ENCODE measurements at places on chromosomes 4 and X. TPM values are rescaled to one million over a fixed set of nuclear protein-coding genes. Genes with fewer than 3 reads are reported as not detected.

Gene HTN1
- total RNA-seq: not detected

Gene AKAP14
- total RNA-seq: not detected

Gene ESX1
- total RNA-seq: not detected

Gene RAB41
- not detected for total RNA-seq

Gene BEX1
- total RNA-seq: not detected

Gene ART3
- not detected for total RNA-seq

Gene MAGED2
- 49.3 TPM for total RNA-seq

Gene CRMP1
- total RNA-seq: not detected

Gene RRH
- not detected for total RNA-seq

- DNase-seq: no peak
- peaks cover 17% of the 10 kb centered on the region for H3K4me1 ChIP-seq
- H3K4me3 ChIP-seq: peak overlapping the region; percentile 61
- peaks cover 5% of the 10 kb centered on the region for H3K36me3 ChIP-seq
- H3K27me3 ChIP-seq: no peaks in the 10 kb centered on the region
Measured at GRCh38 chrX:1493412-1493811, 40.7 kb upstream of the ASMTL start.

GRCh38 chr4:97720869-97721432, 422.3 kb downstream of the STPG2 start:
- no peak for DNase-seq
- H3K27me3 ChIP-seq: no peaks in the 10 kb centered on the region
- no peak overlapping the region for H3K27ac ChIP-seq
- no peaks in the 10 kb centered on the region for H3K4me1 ChIP-seq

- peak; percentile 4 for DNase-seq
- H3K27me3 ChIP-seq: no peaks in the 10 kb centered on the region
- H3K4me1 ChIP-seq: peaks cover 11% of the 10 kb centered on the region
Measured at GRCh38 chrX:30577362-30577991, at the start of gene TASL. TASL (minus strand) TSS chrX:30577766; CDS start chrX:30560355, 17,411 bp downstream.

- DNase-seq: no peak
- H3K36me3 ChIP-seq: no peaks in the 10 kb centered on the region
- no peaks in the 10 kb centered on the region for H3K4me1 ChIP-seq
Measured at GRCh38 chrX:129006491-129006890, 516.8 kb downstream of the SMARCA1 start.

GRCh38 chrX:120499301-120500072, 30.4 kb upstream of the LAMP2 start:
- H3K27ac ChIP-seq: no peak overlapping the region
- H3K4me1 ChIP-seq: peaks cover 4% of the 10 kb centered on the region
- no peaks in the 10 kb centered on the region for H3K36me3 ChIP-seq
- DNase-seq: no peak

DNA sequence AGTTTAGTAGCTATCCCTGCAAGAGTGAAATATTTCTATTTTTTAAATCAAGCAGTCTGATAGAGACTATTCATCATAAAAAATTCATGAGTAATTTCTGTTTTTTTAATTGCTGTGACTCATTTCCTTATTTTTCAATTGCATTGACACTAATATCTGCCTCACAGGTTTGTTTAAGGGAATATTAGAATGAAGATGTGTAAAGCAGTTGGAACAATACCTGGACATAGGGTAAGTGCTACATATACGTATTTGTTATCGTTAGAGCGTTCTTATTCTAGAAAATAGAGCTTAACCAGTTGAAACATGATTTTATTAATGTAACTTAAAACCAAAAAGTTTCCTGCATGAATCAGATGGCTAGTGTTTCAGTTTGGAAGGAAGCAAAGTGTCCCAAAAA, 2211.3 kb downstream of the PCDH7 start:
- no peak overlapping the region for H3K4me3 ChIP-seq
- DNase-seq: no peak
- H3K36me3 ChIP-seq: no peaks in the 10 kb centered on the region

- DNase-seq: no peak
- no peak overlapping the region for H3K27ac ChIP-seq
- H3K36me3 ChIP-seq: no peaks in the 10 kb centered on the region
- peaks cover 2% of the 10 kb centered on the region for H3K4me1 ChIP-seq
- peaks cover 9% of the 10 kb centered on the region for H3K27me3 ChIP-seq
Measured at GRCh38 chr4:72314869-72315268, 254.2 kb downstream of the ADAMTS3 start.

DNA sequence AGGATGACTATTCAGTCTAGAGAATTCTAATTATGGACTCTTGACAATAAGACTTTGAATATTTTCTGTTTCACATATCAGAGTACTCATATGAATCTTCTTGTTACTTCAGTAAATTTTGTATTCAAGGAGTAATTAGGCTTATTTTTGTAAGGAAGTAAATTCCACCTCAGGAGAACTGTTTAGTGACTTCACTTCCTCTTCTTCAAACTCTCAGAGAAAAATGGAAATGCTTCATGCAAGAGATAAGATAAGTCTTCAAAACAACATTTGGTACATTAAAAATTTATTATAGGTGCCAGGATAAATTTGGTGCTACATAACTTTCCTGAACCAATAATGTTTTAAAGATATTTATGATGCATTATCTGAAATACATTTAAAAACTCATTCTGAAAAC, 1421.9 kb downstream of the PCDH7 start:
- H3K27me3 ChIP-seq: no peaks in the 10 kb centered on the region
- no peaks in the 10 kb centered on the region for H3K4me1 ChIP-seq
- H3K4me3 ChIP-seq: no peak overlapping the region
- no peaks in the 10 kb centered on the region for H3K36me3 ChIP-seq
- H3K27ac ChIP-seq: no peak overlapping the region

DNA sequence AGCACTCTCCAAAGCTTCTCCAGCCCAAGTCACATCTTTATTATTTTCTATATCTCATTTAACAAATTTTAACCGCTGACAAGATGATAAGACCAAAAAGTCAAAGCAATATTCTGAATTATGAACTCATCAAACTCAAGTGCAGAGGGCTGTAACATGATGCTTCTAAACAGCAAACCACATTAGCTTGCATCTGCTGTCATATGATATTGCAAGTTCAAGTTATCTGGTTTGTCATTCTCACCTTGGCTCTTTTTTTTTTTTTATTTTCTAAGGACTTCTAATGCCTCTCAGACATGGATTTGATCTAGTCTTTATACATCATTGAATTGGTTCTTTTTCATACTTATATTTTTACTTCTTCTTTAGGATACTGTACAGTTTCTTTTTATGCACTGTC, 93.4 kb downstream of the SLC10A7 start:
- no peaks in the 10 kb centered on the region for H3K27me3 ChIP-seq
- peaks cover 2% of the 10 kb centered on the region for H3K4me1 ChIP-seq
- no peak overlapping the region for H3K4me3 ChIP-seq
- H3K36me3 ChIP-seq: no peaks in the 10 kb centered on the region

GRCh38 chrX:39361736-39362135, 560.5 kb downstream of the MID1IP1 start:
- peaks cover 6% of the 10 kb centered on the region for H3K36me3 ChIP-seq
- H3K27ac ChIP-seq: no peak overlapping the region
- no peak overlapping the region for H3K4me3 ChIP-seq
- peaks cover 2% of the 10 kb centered on the region for H3K4me1 ChIP-seq
- H3K27me3 ChIP-seq: no peaks in the 10 kb centered on the region

GRCh38 chr4:107269175-107269574, 233.1 kb upstream of the DKK2 start:
- no peak overlapping the region for H3K4me3 ChIP-seq
- H3K27me3 ChIP-seq: no peaks in the 10 kb centered on the region
- H3K27ac ChIP-seq: no peak overlapping the region

- peaks cover 3% of the 10 kb centered on the region for H3K36me3 ChIP-seq
- no peak overlapping the region for H3K4me3 ChIP-seq
- H3K27me3 ChIP-seq: no peaks in the 10 kb centered on the region
- peak overlapping the region; percentile 9 for H3K27ac ChIP-seq
- DNase-seq: no peak
Measured at GRCh38 chrX:39969819-39970504, 127.8 kb downstream of the BCOR start.

DNA sequence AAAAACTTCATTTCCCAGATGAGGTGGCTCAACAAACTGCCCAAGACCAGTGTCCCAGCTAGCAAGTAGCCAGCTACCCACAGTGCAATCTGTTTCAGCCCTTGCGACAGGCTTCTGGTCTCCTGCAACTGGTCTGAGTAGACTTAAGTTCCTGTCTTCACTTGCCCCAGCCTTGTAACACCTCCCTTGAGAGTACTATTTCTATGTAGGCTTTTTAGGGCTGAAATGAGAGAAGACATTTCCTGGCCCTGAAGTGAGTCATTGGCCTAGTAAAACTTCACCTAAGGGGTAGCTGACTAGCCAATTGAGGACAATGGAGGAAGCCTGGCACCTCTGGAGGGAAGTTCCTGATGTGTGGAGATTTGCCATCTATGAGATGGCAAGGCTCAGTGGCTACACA, 80.1 kb upstream of the STIM2 start:
- no peaks in the 10 kb centered on the region for H3K36me3 ChIP-seq
- H3K27me3 ChIP-seq: no peaks in the 10 kb centered on the region
- no peak for DNase-seq

- no peak overlapping the region for H3K27ac ChIP-seq
- H3K4me1 ChIP-seq: peaks cover 3% of the 10 kb centered on the region
- no peak overlapping the region for H3K4me3 ChIP-seq
Measured at GRCh38 chr4:47718696-47719095, 119.2 kb downstream of the CORIN start.

DNA sequence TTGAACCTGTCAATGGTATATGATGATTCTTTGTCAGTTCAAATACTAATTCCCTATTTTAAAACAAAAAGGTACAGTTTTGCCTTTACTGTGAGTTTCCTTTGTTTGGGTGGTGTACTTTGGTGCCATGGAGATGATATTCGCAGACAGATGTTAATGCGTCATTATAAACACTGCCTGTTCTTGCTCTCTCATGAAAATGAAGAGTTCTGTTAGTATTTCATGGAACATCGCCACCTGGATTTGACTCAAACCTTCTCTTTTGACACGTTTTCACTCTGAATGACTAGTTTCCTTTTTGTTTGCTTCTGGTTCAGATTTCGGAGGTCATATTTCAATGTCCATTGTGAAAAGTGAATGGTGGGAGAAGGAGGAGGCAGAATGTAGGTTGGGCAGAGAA, 6.9 kb upstream of the CTSO start:
- peaks cover 36% of the 10 kb centered on the region for H3K27me3 ChIP-seq
- H3K4me1 ChIP-seq: peaks cover 10% of the 10 kb centered on the region
- no peak overlapping the region for H3K4me3 ChIP-seq
- H3K36me3 ChIP-seq: peaks cover 3% of the 10 kb centered on the region
- H3K27ac ChIP-seq: no peak overlapping the region

DNA sequence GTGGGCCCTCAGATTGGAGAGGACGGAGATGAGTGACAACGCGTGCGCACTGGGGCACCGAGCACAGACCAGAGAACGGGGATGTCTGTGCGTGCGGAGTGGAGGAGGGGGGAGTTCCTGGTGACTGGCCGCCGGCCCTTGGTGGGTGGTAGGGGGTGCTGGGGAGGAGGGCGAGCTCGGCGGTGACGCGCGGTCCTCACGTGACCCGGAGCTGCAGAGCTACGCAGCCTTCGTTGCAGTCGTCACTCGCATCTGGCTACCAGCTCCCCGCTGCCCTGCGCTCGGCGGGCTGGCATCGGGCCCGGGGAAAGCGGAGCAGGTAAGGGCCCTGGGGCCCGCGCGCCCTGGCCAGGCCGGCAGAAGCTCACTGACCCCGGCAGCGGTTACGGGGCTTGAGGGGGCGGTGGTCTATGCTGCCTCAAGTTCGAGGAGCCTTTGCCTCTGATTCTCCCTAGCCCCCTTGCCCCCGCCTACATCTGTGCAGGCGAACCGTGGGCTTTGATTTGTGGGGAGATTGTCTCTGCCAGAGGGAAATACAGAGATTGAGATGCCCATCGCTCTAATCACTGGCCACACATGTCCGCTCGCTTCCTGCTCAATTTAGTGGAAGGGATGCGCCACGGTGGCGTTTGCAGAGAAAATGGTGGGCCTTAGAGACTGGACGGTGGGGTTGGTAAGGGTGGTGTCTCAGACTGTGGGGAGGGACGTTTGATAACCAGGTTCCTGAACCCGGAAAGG, at the start of gene ARMCX4:
TSS of gene ARMCX4 (plus strand) at position 245 of the 738 bp plus-strand sequence. CDS start 3,134 bp downstream, outside the sequence.
- H3K36me3 ChIP-seq: no peaks in the 10 kb centered on the region
- peak within 1 kb of the TSS; percentile 74 for H3K27ac ChIP-seq
- peak; percentile 16 for DNase-seq
- no peaks in the 10 kb centered on the region for H3K27me3 ChIP-seq
- H3K4me1 ChIP-seq: peaks cover 9% of the 10 kb centered on the region

DNA sequence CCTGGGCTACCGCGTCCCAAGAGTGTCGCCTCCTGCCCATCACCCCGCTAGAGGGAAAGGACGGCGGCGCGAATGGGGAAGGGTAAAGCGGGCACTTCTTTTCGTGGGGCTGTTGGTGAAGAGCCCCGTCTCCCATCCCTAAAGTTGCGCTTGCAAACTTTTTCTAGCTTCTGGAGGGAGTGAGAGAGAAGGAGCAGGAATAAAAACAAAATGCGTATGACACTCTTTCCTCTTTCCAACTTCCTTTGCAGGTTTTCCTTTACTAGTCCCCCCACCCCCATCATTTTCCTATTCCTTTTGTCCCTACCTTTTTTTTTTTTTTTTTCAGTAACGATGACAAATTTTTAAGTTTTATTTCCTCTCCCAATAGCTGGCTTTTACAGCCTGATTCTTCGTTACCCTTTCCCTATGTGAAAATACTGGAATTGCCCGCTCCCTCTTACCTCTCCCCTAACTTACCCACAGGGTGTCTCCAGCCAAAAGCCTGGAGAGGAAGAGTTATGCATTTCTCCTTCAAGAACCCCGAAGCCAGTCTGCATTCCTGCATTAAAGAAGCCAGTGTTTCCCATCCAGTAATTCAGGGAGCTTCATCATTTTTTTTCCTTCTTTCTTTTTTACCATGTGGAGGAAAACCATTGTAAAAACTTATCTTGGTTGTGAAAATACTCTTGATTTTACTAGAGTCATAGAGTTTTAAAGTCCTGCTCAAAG, 613 bp upstream of the ARSJ start:
- H3K27me3 ChIP-seq: peaks cover 34% of the 10 kb centered on the region
- H3K4me1 ChIP-seq: peaks cover 17% of the 10 kb centered on the region
- H3K27ac ChIP-seq: peak overlapping the region; percentile 79
- peaks cover 4% of the 10 kb centered on the region for H3K36me3 ChIP-seq

GRCh38 chrX:19883878-19884277, 3.5 kb downstream of the SH3KBP1 start:
- H3K27me3 ChIP-seq: no peaks in the 10 kb centered on the region
- H3K27ac ChIP-seq: no peak overlapping the region
- H3K36me3 ChIP-seq: peaks cover 4% of the 10 kb centered on the region
- no peak for DNase-seq

GRCh38 chrX:9997041-9997440, 29.9 kb downstream of the CLDN34 start:
- no peaks in the 10 kb centered on the region for H3K36me3 ChIP-seq
- no peak overlapping the region for H3K4me3 ChIP-seq
- H3K27ac ChIP-seq: no peak overlapping the region
- H3K27me3 ChIP-seq: no peaks in the 10 kb centered on the region

GRCh38 chrX:39140581-39140980, 339.3 kb downstream of the MID1IP1 start:
- no peak overlapping the region for H3K27ac ChIP-seq
- H3K4me1 ChIP-seq: no peaks in the 10 kb centered on the region
- H3K36me3 ChIP-seq: no peaks in the 10 kb centered on the region
- H3K27me3 ChIP-seq: no peaks in the 10 kb centered on the region
- DNase-seq: no peak

DNA sequence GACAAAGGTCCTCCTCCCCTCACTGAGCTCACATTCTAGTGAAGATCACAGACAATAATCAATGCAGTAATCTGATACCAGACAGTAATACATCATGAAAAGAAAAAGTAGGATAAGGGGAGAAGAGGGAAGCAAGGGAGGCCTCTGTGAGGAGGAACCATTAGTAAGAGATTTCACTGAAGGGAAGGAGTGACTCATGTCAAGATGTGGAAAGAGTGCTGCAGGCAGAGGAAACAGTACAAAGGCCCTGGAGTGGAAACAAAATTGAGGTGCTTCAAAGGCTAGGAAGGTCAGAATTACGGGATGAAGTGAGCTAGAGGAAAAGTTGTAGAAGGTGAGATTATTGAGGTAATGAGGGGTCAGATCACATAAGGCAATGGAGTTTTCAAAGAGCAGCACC, 38.1 kb downstream of the LAMTOR3 start:
- H3K4me3 ChIP-seq: peak overlapping the region; percentile 31
- H3K36me3 ChIP-seq: peaks cover 15% of the 10 kb centered on the region
- no peak for DNase-seq
- H3K27ac ChIP-seq: peak overlapping the region; percentile 53

Measured in T-helper 17 cell (primary cell).